ENCODE measurements at places on chromosomes 1 and 21. TPM values are rescaled to one million over a fixed set of nuclear protein-coding genes. Genes with fewer than 3 reads are reported as not detected.

Gene ZYG11B
- total RNA-seq, result 75.3 TPM

Gene RNU1-3
- under 0.01 TPM for total RNA-seq

Gene BMP8B
- 0.16 TPM for total RNA-seq

Gene OR2M3
- not detected for total RNA-seq

GRCh38 chr1:200710166-200710565 is 28.5 kb upstream of the CAMSAP2 start:
- H3K36me3 ChIP-seq, result no peaks in the 10 kb centered on the region
- no peak overlapping the region for H3K4me3 ChIP-seq
- H3K27ac ChIP-seq, result no peak overlapping the region
- H3K27me3 ChIP-seq, result no peaks in the 10 kb centered on the region

Gene SEMA4A
- 2.9 TPM for total RNA-seq

DNA sequence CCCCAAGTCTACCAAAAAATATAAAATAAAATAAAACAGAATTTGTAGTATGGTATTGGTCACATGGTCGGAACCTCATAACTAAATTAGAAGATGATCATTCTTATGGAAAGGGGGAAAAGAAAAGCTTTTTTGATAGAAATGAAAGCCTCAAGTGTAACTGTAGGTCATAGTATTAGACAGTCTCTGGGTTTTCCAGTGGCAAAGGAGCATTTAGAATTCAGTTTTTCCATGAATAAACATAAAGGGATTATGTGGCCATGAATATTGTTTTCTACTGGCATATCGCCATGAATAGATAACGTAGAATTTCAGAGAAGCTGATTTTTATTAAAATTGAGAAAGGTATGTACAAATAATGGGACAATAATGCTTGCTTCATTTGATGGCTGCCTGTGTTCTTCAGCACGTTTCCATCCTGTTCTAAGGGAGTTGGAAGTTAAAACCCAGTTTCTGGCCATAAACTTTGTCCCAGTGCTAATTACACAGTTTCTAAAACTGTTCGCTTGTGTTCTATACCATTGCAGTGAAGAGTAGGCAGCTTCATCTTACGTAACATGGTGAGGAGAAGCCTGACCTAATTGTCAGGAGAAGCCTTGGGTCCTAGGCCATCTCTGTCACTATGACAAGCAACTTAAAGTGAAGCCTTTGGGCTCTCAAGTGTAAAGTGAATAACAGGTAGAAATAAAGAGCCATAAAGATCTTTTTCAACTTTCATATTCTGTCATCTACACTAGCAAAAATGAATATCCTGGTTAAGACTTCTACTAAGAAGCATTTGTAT is 70.5 kb upstream of the PGD start:
- no peak overlapping the region for H3K4me3 ChIP-seq
- no peaks in the 10 kb centered on the region for H3K4me1 ChIP-seq
- no peak for DNase-seq
- H3K36me3 ChIP-seq, result no peaks in the 10 kb centered on the region

- H3K4me3 ChIP-seq, result no peak overlapping the region
- H3K36me3 ChIP-seq, result peaks cover 73% of the 10 kb centered on the region
- no peaks in the 10 kb centered on the region for H3K4me1 ChIP-seq
- H3K27me3 ChIP-seq, result no peaks in the 10 kb centered on the region
Measured at GRCh38 chr1:230661976-230662375, 19.7 kb downstream of the COG2 start.

Gene CROCC
- total RNA-seq, result 25.5 TPM

DNA sequence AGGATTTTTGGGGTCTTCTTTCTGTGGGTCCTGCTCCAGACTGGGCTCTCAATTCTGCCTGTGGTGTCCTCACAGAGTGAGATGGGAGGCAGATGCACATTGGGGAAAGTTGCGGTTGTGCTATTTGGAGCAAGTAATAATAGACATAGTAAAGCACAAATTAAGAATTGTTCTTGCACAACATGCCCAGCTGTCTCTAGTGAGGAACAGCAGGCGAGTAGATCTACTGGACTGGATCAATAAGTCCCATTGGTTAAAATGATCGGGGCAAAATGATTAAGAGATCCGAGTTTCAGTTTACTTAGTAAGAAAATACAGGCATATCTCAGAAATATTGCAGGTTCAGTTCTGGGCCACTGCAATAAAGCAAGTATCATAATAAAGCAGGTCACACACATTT is 448.3 kb upstream of the PROX1 start:
- no peak overlapping the region for H3K4me3 ChIP-seq
- no peak overlapping the region for H3K27ac ChIP-seq
- H3K4me1 ChIP-seq, result no peaks in the 10 kb centered on the region
- no peaks in the 10 kb centered on the region for H3K36me3 ChIP-seq
- H3K27me3 ChIP-seq, result no peaks in the 10 kb centered on the region

Gene SPATA21
- not detected for total RNA-seq

GRCh38 chr1:234528074-234528865 is 49.3 kb upstream of the TARBP1 start:
- peak overlapping the region; percentile 88 for H3K27ac ChIP-seq
- no peaks in the 10 kb centered on the region for H3K27me3 ChIP-seq
- H3K4me1 ChIP-seq, result peaks cover 51% of the 10 kb centered on the region
- DNase-seq, result peak; percentile 58

- H3K4me1 ChIP-seq, result no peaks in the 10 kb centered on the region
- no peak overlapping the region for H3K4me3 ChIP-seq
- H3K27me3 ChIP-seq, result no peaks in the 10 kb centered on the region
- H3K27ac ChIP-seq, result no peak overlapping the region
- no peaks in the 10 kb centered on the region for H3K36me3 ChIP-seq
Measured at GRCh38 chr1:6127587-6128163, 52.4 kb downstream of the CHD5 start.

DNA sequence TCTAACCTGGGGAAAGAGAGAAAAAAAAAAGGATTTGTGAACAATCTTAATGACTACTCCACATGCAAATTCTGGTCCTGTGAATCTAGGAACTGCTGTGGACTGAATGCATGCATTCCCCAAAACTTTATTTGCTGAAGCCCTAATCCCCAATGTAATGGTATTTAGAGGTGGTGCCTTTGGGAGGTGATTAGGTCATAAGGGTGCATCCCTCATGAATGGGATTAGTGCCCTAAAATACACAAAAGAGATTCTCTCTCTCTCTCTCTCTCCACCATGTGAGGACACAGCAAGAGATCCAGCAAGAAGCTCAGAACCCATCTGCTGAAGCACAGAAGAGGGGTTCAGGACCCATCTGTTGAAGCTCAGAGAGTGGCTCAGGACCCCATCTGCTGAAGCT is 26.2 kb upstream of the KIRREL1 start:
- H3K36me3 ChIP-seq, result no peaks in the 10 kb centered on the region
- no peak overlapping the region for H3K4me3 ChIP-seq
- H3K27ac ChIP-seq, result no peak overlapping the region
- H3K4me1 ChIP-seq, result no peaks in the 10 kb centered on the region
- DNase-seq, result no peak
- no peaks in the 10 kb centered on the region for H3K27me3 ChIP-seq

DNA sequence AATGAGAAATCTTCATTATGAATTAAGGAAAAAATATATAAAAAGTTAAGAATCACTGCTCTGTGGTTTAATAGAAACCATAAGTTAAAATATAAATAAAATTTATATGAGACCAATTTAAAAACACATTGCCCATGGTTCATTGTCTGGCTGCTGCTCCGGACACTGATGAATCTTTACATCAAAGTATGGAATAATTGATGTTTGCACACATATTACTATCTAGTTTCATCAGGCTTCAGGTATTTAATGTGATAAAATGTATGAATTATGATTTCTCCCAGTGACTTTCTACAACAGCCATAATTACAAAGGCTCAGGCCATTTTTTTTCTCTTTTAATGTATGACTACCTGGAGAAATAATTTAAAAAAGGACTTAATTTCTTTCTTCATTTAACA is 599.1 kb upstream of the PRMT6 start:
- no peaks in the 10 kb centered on the region for H3K36me3 ChIP-seq
- H3K27me3 ChIP-seq, result no peaks in the 10 kb centered on the region
- DNase-seq, result no peak
- H3K4me1 ChIP-seq, result no peaks in the 10 kb centered on the region
- no peak overlapping the region for H3K4me3 ChIP-seq

DNA sequence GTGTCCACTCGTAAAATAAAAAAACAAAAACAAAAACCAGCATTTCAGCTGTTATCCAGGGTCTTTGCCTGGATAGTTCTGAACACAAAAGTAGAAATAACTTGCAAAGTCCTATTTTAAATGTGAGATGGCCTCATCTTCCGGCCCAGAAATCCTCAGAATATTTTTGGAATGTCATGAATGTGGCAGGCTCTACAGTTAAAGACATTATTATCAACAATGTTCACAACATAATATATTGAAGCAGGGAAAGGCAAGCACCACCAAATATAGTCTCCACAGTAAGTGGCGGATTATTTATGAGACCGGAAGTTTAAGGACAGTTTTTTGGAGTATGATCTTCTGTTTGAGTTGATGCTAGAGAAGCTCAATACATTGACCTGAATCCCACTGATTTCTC is 1.2 kb upstream of the C1orf198 start:
- no peaks in the 10 kb centered on the region for H3K36me3 ChIP-seq
- no peak for DNase-seq
- H3K27me3 ChIP-seq, result no peaks in the 10 kb centered on the region
- peak overlapping the region; percentile 94 for H3K27ac ChIP-seq

GRCh38 chr1:64320470-64320869 is 117.0 kb downstream of the UBE2U start:
- no peak for DNase-seq
- H3K36me3 ChIP-seq, result no peaks in the 10 kb centered on the region
- no peaks in the 10 kb centered on the region for H3K4me1 ChIP-seq
- no peak overlapping the region for H3K27ac ChIP-seq

DNA sequence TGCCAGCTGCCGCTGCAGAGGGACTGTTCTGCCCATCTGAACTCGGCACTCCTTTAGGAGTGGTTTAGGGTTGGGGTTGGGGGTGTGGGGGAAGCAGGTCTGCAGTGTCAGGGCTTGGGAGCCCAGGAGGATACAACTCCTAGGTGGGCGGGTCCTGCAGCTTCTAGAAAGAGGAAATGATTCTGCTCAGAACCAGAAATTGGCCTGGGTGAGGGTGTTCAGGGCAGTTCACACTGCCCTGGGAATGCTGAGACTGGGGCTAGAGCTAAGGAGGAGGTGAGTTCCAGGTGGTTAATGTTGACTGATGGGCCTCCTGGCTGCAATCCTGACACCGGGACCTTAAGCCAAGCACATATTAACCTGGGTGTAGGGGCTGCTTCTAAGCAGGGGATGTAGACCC is 4.8 kb upstream of the SLC26A9 start:
- H3K4me1 ChIP-seq, result no peaks in the 10 kb centered on the region
- H3K36me3 ChIP-seq, result no peaks in the 10 kb centered on the region
- no peak overlapping the region for H3K27ac ChIP-seq
- no peak overlapping the region for H3K4me3 ChIP-seq
- no peaks in the 10 kb centered on the region for H3K27me3 ChIP-seq

- no peaks in the 10 kb centered on the region for H3K4me1 ChIP-seq
- DNase-seq, result no peak
- H3K27me3 ChIP-seq, result no peaks in the 10 kb centered on the region
- no peak overlapping the region for H3K4me3 ChIP-seq
Measured at GRCh38 chr21:42768324-42769121, 110.8 kb downstream of the WDR4 start.

DNA sequence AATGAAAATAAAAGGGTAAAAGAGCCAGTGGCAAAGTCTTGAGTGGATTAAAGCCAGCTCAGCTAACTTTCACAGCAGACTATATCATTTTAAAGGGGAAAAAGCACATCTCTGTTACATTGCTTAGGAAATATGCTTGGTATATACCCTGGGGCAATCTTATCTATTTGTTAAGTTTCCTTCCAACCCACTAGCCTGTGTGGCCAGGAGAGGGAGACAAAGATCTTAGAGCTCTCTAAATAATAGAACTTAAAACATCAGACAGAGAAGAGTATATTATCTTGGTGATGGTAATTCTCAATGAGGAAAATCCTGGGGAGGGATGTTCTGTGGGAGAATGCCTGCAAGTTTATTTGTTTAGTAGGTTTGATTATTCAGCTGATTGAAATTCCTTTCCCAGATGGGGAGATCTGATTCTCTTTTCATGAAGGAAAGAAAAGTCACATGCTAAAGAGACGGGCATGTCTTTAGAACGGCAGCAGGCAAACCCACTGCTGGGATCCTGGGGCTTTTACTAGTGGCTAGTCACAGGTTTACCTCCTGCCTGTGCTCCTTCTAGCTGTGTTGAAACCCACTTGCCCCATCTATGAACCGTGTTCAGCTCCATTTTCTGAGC is 3.6 kb downstream of the KCNE2 start:
- no peaks in the 10 kb centered on the region for H3K27me3 ChIP-seq
- H3K36me3 ChIP-seq, result no peaks in the 10 kb centered on the region
- no peak overlapping the region for H3K4me3 ChIP-seq
- DNase-seq, result peak; percentile 69
- H3K27ac ChIP-seq, result no peak overlapping the region
- no peaks in the 10 kb centered on the region for H3K4me1 ChIP-seq

- no peaks in the 10 kb centered on the region for H3K27me3 ChIP-seq
- H3K4me1 ChIP-seq, result no peaks in the 10 kb centered on the region
- DNase-seq, result no peak
Measured at GRCh38 chr1:62849031-62849430, 65.1 kb downstream of the ATG4C start.

Gene CD52
- 5.7 TPM for total RNA-seq

DNA sequence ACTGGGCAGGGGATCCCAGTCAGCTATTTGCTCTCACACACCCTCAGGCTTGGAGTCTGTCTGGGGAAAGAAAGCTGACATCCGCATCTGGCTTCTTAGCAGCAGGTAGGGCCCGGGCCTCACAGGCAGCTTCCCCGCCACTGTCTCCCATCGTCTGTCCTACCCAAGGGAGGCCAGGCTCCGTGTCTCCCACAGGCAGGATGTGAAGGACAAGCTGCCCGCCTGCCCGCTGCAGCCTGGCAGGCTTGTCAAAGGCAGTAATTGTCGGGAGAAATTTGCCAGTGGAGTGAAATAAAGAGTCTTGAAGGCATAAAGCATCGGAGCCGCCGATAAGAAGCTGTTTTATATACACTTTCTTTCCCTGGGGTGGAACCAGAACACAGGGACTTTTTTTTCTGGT is 44.0 kb upstream of the DISP3 start:
- H3K4me1 ChIP-seq, result no peaks in the 10 kb centered on the region
- DNase-seq, result no peak
- H3K27me3 ChIP-seq, result peaks cover 46% of the 10 kb centered on the region
- no peaks in the 10 kb centered on the region for H3K36me3 ChIP-seq
- H3K4me3 ChIP-seq, result no peak overlapping the region
- H3K27ac ChIP-seq, result no peak overlapping the region

Gene KPRP
- total RNA-seq, result not detected

- H3K27me3 ChIP-seq, result no peaks in the 10 kb centered on the region
- H3K27ac ChIP-seq, result no peak overlapping the region
- H3K36me3 ChIP-seq, result no peaks in the 10 kb centered on the region
- DNase-seq, result no peak
Measured at GRCh38 chr1:222441066-222441465, 106.8 kb downstream of the HHIPL2 start.

- DNase-seq, result peak; percentile 65
- peaks cover 15% of the 10 kb centered on the region for H3K4me1 ChIP-seq
- no peaks in the 10 kb centered on the region for H3K36me3 ChIP-seq
- H3K27me3 ChIP-seq, result no peaks in the 10 kb centered on the region
- H3K27ac ChIP-seq, result peak overlapping the region; percentile 3
Measured at GRCh38 chr1:226558036-226558650, 9.6 kb downstream of the STUM start.

All from sigmoid colon (tissue), 7 donors.